HuH-7.5 (cell line): ENCODE measurements at places on chromosomes 11 and 22.

- DNase-seq: no peak
These were observed 90.9 kb downstream of the MICAL2 start for GRCh38 chr11:12200991-12201985.

GRCh38 chr11:20111871-20112270 lies 48.4 kb downstream of the DBX1 start:
- DNase-seq: no peak

DNA sequence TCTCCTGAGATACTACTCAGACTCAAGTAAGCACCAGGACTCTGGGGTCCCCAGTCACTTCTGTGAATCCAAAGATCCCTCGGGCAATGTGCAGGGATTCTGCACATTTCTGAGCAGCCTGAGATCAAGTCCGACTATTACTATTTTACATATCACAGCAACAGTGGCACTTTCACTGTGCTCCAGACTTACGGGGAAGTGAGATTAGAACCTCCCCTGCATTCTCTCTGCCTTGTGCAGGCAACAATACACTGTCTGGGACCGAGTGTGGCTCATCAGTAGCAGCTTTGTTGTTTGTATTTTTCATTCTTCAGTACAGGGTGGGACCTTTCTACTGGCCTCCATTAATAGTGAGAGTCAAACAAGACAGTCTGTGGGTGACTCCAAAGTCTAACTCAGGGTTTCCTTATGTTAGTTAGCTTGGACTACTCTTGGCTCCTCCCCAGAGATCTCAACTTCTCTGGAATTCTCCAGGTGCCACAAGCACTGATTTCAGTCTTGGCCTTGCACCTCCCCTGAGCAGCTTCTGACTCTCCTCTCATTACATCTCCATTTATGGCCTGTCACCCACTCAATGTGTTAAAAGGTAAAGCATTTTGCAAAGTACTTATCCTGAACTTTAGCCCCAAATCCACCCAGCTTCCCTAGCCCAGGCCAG lies 76.2 kb upstream of the TOP3B start:
- no peak for DNase-seq

- DNase-seq: no peak
These were observed 72.7 kb upstream of the ARFGAP3 start for GRCh38 chr22:42929838-42930155.

DNA sequence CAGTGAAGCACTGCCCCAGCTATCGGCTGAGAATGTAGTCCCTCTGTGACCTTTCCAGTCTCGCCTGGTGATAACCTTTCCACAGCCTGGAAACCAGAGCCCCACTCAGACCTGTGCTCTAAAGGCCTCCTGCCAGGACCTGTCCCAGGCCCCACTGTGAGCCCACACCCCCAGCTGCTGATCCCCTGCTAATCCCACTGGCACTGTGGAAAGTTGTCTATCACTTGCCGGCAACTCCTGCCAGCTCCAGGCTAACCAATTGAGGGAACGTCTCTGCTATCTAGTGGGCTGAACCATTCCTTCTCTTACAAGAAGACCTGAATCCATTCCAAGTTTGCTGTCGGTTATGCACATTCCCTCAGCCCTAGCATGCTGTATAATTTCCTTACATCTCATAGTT lies 328.2 kb downstream of the FAM181B start:
- no peak for DNase-seq

DNA sequence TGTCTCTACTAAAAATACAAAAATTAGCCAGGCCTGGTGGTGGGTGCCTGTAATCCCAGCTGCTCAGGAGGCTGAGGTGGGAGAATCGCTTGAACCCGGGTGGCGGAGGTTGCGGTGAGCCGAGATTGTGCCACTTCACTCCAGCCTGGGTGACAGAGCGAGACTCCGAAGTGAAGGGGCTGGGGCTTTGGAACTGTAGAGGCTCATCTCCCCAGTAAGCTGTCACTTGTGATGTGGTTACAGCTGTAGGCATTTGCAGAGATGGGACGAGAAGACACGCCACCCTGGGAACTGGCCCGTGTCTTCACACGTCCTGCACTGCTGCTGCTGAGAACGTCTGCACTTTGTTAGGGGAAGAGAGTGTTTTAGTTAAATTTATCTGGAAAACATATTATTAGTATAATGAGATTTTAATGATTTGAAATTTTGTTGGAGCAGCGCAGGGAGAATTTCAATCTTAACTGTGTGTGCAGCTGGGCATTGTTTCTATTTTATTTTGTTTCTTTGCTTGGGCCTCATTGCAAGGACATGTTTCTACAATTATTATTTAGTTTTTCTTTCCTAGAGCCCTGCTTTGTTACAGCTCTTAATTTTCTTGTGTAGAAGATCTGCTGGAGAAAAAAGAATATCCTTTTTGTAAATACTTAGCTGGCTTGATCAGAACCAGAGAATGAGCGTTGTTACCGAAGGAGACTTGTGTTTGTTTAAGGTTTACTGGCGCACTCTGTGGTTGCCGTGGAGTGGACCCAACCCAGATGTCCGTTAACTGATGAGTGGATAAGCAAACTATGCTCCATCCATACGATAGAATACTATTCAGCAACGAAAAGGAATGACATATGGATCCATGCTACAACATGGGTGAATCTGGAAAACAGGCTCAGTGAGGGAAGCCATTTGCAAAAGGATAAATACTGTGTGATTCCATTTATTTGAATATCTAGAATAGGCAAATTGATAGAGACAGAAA lies 18.4 kb downstream of the PARVB start:
- DNase-seq: no peak

GRCh38 chr11:36333468-36333867 lies 37.4 kb downstream of the PRR5L start:
- no peak for DNase-seq

- DNase-seq: no peak
These were observed 720.1 kb downstream of the DLG2 start for GRCh38 chr11:84906995-84907394.
